ENCODE measurements at places on chromosomes 7 and 10.

GRCh38 chr7:341841-342638, 52.1 kb downstream of the FOXL3 start:
- no peak for DNase-seq

GRCh38 chr7:108246227-108246837, 116.2 kb upstream of the LAMB4 start:
- DNase-seq, result no peak

DNA sequence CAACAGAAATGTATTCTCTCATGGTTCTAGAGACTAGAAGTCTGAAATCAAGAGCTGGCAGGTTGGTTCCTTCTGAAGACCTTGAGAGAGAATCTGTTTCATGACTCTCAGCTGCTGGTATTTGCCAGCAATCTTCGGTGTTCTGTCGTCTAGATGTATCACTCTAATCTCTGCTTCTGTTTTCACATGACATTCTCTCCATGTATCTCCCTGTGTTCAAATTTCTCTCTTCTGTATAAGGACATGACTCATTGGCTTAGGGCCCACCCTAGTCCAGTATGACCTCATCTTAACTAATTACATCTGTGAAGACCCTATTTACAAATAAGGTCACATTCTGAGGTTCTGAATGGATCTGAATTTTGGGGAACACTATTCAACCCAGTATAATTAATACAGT, 82.3 kb downstream of the ANKRD7 start:
- no peak for DNase-seq

GRCh38 chr7:111232249-111233084, 141.5 kb downstream of the LRRN3 start:
- DNase-seq, result no peak

DNA sequence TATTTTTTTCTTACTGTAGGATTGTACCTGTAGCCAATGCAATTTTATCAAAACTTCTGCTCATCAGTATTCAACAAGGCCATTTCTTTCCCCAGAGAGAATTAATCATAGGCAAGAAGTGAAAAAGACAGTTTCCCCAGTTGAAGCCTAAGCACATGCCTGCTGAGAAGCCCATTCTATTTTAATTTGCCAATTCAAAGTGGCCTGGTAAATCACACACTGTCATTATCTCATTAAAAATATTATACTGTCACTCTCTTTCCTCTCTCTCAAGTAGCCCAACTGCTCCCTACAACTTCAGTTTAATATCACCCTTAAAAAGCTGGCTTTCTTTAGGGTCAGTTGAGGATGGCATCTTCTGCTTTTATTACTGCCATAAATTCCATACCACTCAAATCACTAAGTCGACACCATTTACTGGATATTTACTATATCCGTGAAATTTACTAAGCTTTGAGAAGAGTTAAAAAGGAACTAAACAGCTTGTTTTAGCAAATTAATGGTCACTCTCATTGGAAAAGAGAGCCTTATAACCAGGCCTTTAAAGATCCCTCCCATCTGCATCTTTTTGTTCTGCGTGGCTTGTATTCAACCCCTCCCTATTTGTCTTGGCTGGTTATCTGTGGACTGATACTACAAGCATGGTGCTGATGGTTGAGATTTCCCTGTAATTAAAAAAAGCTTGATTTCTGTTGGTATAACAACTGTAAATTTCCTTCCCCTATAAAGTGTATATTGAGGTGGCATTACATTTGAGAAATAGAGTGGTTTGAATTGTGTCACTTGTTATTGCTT, 30.6 kb downstream of the COL28A1 start:
- no peak for DNase-seq

GRCh38 chr10:77631241-77631640, 6.4 kb downstream of the KCNMA1 start:
- DNase-seq, result no peak

DNA sequence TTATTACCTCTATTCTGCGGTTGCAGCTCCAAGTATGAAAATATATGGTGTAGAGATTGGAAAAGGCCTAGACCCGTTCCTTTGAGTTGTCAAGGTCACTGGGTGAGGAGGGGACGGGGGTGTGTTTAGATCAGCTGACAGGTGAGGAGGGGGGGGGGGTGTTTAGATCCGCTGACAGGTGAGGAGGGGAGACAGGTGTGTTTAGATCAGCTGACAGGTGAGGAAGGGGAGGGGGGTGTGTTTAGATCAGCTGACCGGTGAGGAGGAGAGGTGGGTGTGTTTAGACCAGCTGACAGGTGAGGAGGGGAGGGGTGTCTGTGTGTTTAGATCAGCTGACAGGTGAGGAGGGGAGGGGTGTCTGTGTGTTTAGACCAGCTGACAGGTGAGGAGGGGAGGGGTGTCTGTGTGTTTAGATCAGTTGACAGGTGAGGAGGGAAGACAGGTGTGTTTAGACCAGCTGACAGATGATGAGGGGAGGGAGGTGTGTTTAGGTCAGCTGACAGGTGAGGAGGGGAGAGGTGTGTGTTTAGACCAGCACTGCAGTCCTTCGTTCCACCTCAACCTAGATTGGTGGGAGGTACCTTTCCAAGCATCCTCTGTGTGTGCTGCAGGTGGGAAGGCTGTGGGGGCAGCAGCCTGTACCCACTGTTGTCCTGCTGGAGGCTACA, 655.0 kb upstream of the ADARB2 start:
- no peak for DNase-seq

DNA sequence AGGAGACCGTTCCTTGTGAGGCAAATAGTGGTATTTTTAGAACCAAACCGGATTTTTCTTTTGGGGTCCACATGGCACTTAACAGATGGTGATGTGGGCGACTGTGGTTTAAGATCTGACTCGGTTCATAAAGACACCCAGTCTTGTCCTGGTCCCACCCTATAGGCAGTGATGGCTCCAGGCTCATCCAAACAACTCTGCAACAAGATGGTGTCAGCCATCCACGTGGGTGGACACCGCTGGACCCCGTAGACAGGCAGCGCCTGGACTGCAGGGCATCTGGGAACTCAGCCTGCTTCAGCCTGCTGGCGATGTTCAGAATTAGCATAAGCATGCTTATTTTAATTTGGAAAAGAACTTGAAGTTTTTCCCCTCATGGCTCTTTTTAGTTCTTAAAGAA, 258.4 kb upstream of the FZD1 start:
- no peak for DNase-seq

GRCh38 chr10:29438271-29438670, 149.4 kb downstream of the LYZL1 start:
- no peak for DNase-seq

- no peak for DNase-seq
Measured at GRCh38 chr7:51234139-51234538, 82.5 kb downstream of the COBL start.

GRCh38 chr10:19164461-19164860, 115.9 kb downstream of the MALRD1 start:
- DNase-seq, result no peak

GRCh38 chr10:26714415-26715136, 17.1 kb downstream of the PDSS1 start:
- no peak for DNase-seq
